ENCODE measurements at places on chromosomes 12 and 14.

- no peak for DNase-seq
Observed at GRCh38 chr14:74504412-74504811, 10.8 kb downstream of the ISCA2 start.

GRCh38 chr12:94898388-94898787, 105.1 kb downstream of the NDUFA12 start:
- no peak for DNase-seq

DNA sequence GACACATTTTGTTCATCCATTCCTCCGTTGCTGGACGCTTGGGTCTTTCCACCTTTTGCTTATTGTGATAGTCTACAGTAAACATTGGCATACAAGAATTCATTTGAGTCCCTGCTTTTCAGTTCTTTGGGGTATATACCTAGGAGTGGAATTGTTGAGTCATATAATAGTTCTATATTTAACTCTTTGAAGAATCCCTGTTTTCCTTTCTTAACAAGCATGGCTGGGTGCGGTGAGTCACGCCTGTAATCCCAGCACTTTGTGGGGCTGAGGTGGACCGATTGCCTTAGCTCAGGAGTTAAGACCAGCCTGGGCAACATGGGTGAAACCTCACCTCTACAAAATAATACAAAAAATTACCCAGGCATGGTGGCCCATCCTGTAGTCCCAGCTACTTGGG, 75.4 kb downstream of the CCDC92 start:
- no peak for DNase-seq

GRCh38 chr12:11668611-11669010, 19.1 kb downstream of the ETV6 start:
- no peak for DNase-seq

DNA sequence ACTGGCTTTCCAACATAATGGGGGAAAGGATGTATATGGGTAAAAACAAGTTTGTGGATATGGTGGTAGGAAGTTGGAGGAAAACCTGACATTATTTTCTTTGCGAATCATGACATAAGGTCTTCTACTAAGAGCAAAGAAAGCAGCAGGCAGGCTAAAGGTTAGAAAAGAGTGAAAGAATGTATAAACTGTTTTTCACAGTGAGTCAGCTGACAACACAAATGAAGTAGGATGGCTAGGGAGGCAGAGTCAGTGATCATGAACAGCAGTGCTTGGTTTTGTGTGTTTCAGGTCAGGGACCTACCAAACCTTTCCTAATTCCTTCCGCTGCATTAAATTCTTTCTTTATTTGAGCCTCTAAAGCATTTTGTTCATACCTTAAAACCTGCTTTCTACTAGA, 46.3 kb upstream of the CATSPERB start:
- no peak for DNase-seq

DNA sequence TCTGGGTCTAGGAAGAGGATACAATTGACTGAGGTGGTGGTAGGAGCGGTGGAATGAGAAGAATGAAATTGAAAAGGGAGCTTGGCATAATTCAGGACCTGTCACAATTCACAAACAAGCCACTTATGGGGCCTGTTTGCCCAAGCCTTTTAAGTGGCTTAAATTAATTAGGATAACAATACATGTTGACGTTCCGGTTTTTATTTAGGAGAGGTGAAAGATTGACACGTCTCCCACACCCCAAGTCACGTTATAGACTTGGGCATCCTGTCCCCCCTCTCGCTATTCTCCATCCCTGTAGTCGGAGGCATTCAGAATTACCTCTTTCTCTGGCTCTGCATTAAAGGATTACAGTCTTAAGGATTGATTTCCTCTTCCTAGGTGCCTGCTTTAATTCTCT, 954 bp upstream of the CALCOCO1 start:
- DNase-seq = no peak

GRCh38 chr14:68779761-68780323, 13.0 kb downstream of the ZFP36L1 start:
- no peak for DNase-seq

- DNase-seq = no peak
Observed at GRCh38 chr12:85130646-85131045, 94.5 kb downstream of the LRRIQ1 start.

DNA sequence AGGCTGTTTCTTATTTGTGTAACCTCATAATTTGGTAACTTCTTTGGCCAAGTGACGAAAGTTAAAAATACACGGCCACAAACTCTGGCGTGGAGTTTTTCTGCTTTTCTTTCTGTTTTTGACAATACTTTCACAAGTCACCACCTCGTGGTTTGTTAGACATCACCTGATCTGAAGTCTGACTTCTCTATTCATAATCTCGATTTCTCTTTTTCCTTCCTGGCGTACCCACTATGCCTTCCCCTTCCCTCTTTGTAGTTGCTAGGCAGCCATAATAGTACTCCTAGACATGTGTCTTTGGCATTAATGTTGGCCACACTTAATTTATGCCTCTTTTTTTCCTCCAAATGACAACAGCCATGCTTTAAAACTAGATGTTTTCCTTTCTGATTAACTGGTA, 97.6 kb downstream of the POLR3B start:
- DNase-seq = no peak

DNA sequence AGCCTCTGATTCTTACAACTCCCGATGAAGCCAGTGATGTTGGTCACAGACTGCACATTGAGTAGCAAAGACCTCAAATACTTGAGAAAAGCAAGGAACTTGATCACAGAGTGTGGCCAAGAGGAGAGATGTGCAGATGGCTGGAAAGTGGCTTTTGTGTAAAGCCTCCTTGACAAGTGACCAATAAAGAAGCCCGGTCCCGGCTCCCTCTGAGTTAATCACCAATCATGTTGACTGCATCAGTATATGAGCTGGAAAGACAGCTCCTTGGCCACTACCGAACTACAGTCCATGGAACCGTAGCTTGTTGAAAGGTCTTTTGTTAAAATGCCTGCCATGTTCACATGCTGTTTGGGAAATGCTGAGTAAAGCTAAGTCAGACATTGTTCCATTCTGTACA, 23.7 kb upstream of the SERPINA6 start:
- DNase-seq = no peak

GRCh38 chr12:16034136-16034817, 123.1 kb downstream of the DERA start:
- DNase-seq = no peak

- no peak for DNase-seq
Observed at GRCh38 chr14:99753225-99754140, 39.7 kb upstream of the EML1 start.

DNA sequence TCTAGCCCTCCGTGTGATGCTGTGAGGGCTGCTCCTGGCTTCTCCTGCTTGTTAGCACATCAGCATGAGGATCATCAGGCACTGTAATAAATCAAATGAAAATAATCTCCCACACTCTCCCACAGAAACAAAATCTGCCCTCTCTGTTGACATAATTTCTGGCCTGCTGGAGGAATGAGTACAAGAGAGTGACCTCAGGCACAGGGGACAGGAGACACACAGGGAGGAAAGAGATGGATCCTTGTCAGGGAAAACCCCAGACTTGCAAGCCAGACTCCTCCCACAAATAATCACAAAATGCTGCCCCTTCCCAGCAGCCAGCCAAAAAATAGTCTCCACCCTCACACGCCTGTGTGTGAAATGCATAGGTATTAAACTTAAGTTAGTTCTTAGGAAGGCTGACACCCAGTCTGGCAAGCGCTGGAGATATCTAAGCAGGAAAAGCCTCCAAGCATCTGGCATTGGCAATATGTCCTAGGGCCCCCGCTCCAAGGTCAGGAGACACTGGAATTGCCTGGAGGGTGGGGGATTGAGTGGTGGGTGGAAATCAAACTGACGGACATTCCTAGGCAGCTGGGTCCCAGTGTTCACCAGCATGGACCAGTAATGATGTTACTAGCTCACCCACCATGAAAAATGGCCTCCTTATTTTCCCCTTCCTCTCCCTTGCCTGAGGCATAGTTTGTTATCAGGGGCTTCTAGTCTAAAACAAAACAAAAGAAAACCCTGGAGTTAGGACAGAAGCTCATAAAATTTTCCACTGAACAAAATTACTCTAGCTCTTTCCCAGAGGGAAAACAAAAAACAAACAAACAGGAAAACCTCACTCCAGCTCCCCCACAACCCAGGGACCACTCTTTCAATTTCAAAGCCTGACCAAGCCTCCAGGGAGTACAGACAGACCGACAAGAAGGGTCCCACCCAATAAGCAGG, 22.0 kb downstream of the SMUG1 start:
- no peak for DNase-seq

DNA sequence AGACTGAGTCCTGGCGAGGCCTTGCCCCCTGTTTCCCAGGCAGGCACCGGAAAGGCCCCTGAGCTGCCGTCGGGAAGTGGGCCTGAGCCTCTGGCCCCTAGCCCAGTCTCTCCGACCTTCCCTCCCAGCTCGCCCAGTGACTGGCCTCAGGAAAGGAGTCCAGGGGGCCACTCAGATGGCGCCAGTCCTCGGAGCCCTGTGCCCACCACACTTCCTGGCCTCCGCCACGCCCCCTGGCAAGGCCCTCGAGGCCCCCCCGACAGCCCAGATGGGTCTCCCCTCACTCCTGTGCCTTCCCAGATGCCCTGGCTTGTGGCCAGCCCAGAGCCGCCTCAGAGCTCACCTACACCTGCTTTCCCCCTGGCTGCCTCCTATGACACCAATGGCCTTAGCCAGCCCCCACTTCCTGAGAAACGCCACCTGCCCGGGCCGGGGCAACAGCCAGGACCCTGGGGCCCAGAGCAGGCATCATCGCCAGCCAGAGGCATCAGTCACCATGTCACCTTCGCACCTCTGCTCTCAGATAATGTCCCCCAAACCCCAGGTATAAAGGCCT, 10.9 kb downstream of the TNS2 start:
- DNase-seq = no peak

DNA sequence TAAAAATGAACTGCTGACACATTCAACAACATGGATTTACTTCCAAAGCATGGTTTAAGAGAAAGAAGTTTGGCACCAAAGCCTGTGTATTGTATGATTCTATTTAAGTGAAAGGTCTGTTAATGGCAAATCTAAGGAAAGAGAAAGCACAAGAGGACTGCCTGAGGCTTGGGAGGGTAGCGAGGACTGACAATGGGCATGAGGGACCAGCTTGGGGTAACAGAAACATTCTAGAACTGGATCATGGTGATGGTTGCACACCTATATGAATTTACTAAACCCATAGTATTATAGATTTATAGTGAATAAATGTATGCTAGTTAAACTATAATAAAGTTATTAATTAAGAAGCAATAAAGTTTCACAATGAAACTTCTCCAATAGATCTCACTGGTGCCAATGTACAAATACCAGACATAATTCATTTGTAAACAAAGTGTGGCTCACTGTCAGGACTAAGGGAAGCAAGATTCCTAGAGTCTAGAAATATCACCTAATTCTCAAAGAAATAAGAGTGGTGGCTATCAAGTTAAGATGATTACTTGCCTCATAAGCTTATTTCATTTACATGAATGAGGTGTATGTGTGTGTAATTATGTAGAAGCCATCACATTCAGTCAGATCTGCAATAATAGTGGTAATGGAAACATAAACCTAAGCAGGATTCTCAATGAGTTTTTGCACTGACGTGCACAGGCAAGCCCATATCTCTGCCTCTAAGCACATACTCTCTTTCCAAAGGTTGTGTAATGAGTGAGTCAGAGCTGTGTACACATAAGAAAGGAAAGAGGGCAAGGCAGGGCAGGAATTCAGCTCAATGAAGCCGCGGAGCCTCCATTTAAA, 353.4 kb downstream of the KCNH5 start:
- DNase-seq = no peak

DNA sequence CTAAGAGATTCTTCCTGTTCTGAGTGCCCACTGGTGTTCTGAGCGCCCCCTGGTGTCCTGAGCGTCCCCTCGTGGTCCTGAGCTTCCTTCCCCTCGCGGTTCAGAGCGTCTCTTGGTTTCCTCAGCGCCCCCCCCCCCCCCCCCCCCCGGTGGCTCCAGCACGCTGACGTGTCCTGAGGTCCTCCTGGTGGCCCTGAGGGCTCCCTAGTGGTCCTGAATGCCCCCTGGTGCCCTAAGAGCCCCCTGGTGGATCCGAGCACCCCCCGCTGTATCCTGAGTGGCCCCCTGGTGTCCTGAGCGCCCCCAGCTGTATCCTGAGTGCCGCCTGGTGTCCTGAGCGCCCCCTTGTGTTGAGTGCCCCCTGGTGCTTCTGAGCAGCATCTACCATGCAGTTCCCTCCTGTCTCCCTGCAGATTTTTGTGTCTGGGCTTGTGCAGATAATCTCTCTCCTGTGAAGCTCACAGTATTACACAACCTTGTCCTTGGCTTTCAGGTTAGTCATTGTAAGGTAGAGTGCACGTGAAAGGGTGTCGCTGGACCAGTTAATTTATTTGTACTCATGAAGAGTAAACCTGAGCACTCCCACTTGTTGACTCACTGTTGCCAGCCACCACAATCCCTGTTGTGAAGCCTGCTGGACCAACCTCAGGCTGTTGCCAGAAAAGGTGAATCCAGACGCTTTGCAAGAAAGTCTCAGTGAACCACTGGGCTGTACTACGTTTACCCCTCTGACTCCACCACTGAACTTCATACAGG, 1168.4 kb downstream of the TMEM121 start:
- no peak for DNase-seq

DNA sequence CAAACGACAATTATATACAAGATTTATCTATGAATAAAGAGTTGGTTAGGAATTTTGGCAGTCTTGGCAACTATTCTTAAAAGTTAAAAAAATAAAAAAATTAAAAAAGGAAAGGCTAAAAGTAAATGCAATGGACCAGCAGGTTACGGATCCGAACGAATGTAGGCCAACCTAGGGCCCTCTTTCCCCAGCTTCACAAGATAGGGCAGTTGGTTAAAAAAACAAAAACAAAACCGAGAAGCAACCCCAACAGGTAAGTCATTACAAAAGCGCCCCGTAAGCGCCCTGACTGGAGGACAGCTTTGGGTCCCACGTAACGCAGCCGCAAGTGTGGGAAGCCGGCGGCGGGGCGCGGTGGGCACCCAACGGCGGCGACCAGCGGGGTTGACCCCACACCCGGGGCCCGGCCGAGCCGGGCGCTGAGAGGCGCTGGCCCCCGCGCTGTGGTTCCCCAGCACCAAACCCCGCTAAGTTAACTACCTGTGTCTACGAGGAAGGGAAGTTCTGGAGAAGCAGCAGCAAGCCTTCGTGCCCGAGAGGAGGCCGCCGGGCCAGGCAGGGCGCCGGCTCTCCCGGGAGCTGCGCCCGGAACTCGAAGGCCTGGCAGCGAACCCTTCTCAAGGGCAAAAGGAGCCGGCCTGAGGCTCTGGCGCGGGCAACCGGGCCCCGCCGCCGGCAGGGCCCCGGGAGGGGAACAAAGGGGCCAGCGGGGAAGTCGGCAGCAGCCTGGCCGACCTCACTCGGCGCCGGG, 882 bp downstream of the HECTD1 start:
- DNase-seq = peak; percentile 47

DNA sequence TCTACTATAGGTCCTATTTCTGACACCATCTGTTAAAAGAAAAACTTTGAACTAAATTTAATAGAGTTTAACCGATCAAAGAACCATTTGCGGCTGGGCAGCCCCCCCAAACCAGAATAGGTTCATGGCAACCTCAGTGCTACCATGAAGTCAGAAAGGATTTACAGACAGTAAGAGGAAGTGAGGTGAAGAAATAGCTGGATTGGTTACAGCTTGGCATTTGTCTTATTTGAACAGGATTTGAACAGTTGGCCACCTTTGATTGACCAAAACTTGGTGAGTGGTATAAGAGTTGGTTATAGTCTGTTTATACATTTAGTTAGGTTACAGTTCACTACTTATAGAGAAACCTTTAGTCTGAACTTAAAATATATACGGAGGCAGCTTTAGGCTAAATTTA, 88.9 kb downstream of the TXNDC16 start:
- DNase-seq = no peak

All from activated gamma-delta T cell (primary cell).